ENCODE measurements at places on chromosomes 16 and 17. TPM values are rescaled to one million over a fixed set of nuclear protein-coding genes. Genes with fewer than 3 reads are reported as not detected.

The TMEM235 gene
- total RNA-seq = not detected

DNA sequence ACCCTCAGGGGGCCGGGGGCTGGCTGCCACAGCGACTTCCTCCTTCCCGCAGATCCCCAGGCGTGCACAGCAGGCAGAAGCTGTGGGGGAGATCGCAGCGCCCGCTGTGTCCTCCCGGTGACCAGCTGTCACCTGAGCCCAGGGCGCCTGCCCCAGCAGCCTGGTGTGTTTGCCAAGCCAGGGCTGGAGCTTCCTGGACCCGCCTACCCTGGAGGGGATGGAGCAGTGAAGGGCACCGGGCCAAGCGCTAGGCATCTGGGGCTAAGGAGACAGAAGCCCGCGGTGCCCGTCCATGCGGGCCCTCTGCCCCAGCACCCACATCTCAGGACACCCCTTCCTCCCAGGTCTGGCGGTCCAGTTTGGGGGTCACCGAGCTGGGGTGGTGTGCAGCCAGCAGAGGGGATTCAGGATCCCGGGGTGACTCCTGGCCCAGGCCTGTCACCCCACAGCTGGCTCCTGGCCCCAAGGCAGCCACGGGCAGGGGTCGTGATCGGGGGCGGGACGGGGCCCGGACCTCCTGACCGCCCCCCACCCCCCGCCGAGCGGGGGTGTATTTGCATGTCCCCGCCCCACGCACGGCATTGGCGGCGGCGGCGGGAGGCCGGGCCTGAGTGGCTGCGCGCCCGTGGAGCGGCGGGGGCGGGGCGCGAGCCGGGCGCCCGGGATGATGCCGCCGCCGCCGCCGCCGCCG lies at the start of gene RAB26:
Gene RAB26 (plus strand): TSS at position 645 of the 691 bp plus-strand sequence. CDS start 159 bp downstream, outside the sequence.
- DNase-seq = peak; percentile 94

DNA sequence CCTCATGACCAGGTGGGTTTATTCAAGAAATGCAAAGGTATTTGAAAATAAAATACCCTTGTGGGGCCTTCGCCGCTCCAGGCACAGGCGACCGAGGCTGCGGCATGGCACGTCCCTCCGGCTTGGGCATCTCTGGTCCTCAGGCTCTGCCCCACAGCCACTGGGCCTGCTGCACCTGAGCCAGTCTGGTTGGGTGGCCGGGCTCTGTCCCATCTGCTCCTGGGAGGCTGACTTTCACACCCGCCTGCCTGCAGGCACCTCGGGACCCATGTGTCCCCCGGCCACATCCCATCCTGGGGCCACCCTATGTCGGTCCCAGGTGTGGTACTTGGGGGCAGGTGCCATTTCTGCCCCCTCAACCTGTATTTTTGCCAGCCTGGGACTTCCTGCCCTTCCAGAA lies 20.9 kb downstream of the OSBPL7 start:
- peak; percentile 43 for DNase-seq

The KRTAP4-9 gene
- not detected for total RNA-seq

GRCh38 chr16:27476240-27476639 lies 73.5 kb downstream of the GTF3C1 start:
- DNase-seq = peak; percentile 57

GRCh38 chr16:66695935-66696668 lies 441 bp downstream of the CMTM4 start:
- DNase-seq = no peak

DNA sequence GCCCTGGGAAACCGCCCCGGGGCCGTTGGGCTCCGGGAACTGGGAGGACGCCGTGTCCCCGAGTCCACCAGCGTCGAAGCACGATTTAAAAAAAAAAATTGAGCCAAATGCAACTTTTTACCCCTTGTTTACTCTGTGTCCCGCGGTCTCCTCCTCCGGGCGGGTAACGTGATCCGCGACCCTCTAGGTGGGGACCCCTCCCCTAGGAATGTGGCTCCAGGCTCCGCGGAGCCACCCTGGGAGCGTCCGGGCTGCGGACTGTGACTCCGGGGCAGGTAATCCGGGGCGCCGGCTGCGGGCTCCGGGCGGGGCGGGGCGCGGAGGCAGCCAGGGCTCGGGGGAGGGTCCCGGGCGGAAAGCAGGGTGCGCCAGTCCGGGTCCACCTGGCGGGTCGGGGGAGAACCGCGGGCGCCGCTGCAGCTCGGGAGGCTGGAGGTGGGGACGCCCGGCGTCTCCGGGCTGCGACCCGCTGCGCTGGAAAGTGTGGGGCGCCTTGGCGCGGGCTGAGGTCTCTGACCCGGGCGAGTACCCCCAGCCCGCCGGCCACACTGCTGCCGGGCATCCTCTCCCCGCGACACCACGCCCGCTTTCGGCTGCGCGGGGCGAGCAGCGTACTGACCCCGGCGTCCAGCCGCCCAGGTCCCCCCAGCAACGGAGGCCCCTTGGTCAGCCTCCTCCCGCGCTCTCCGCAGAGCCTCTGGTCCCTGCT lies 852 bp upstream of the HELZ start:
- DNase-seq = no peak

DNA sequence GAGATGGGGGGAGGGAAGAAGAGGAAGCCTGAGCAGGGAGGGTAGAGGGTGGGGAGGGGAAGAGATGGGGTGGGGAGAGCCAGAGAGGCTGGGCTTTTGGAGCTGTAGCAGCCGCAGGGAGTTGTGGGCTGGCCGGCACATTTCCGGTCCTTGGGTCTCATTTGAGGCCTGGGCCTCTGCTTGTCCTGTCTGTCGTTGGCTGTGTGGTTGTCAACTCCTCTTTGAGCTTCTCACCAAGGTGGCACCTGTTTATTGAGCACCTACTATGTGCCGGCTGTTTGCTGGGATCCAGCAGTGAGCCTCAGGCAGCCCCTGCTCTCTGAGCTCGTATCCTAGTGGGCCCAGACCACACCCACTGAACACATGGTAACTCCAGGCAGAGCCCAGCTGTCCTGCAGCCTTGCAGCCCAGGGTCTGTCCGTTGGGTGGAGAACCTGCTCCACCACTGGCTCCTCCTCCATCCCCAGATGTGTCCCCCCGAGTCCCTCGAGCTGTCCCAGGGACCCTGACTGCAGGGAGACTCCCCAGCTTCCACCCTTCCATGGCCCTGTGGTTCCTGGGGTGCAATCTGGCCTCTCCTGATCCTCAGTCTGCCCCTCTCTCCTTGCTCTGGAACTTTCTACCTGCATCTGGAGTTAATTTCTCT lies 164.9 kb downstream of the IRF8 start:
- no peak for DNase-seq

DNA sequence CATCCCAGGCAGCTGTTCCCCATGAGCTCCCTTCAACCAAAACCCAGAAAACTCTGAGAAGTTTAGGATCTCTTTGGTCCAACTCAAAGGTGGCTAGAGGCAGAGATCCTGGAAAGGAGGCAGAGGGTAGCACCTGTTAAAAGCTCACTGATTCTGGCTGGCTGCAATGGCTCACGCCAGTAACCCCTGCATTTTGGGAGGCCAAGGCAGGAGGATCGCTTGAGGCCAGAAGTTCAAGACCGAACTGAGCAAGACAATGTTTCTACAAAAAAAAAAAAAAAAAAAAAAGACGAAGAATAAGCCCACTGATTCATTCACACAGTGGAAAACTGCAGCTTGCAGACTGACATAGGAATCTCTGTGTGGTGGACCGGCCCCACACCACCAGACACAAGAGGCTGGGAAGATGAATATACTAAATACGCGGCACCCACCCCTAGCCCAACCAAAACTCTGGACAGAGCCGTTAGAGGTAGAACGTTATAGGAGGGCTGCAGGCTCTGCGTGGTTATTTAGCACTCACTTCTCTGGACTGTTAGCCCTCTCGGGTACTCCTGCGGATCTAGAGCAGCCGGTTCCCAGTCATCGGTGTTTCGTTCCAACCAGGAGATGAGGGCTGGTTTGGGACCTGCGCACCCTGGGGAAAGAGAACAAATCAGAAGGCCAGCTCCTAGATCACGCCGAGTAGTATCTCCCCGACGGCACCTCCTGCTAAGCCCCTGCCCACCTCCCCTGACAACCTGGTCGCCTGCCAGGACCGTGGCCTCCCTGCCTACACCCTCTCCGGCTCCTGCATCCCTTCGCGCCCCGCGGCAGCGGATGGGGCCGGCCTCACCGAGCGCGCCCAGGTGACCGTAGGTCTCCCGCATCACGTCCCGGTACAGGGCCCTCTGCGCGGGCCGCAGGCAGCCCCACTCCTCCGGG lies 925 bp downstream of the ZNF689 start:
- DNase-seq = peak; percentile 93

Measured in chondrocyte (in vitro differentiated cells).